GM12864 (cell line): ENCODE measurements at places on chromosomes 3 and 15.

- no peak for DNase-seq
These were observed 799.8 kb downstream of the NSUN3 start for GRCh38 chr3:94862703-94863102.

DNA sequence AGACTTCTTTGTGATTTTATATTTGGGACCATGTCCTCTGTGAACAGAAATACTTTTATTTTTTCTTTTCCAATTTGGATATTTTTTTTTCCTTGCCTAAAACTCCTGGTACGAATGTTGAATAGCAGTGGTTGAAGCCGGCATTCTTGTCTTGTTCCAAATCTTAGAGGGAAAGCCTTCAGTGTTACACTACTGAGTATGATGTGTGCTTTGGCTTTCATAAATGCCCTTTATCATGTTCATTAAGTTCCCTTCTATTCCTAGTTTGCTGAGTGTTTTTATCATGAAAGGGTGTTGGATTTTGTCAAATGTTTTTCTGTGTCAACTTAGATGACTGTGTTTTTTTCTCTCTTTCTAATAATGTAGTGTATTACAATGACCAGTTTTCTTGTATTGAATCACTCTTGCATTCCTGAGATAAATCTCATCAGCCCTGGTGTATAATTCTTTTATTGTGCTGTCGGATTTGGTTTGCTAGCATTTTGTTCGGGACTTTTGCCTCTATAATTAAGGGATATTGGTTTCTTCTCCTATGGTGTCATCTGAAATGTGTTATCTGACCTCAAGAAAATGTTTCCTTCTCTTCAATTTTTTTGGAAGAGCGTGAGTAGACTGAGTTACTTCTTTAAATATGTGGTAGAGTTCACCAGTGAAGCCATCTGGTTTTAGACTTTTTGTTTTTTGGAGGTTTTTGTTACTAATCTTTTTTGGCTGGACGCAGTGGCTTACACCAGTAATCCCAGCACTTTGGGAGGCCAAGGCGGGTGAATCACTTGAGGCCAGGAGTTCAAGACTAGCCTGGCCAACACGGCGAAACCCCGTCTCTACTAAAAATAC is 33.3 kb downstream of the MAP1A start:
- no peak for DNase-seq

DNA sequence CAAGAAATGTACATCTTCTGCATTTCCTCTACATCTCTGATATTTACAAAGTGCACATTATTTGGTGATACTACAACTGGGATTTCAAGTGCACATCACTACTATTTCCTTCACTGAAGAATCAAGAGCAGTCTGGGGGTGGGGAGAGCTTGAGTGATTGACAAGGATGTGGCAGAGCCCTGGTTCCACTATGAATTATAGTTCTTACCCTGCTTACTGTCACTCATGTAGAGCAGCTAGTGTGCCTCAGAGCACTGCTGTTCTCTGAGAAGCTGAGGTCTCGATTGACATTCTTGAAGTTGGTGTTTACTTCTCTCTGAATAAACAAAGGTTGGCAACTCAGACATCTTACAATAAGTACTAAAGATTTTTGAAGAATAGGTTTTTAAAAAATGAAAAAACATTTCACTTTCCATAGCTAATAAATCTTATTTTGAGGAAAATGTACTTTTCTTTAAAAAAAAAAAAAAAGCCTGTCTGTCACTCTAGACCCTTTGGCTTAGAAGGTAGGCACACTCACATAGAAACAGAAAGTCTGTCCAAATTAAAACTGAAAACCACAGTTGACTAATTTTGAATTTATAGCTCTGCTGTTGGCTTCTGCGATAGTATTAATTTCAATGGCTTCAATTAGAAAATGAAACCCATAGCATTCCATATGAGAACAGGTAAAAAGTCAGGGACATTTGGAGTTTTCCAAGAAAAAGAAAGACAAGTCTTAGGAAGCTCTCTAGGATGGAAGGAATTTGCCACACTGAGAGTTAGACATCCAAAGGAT is 5.6 kb downstream of the GREM1 start:
- DNase-seq = peak; percentile 43

- no peak for DNase-seq
These were observed 38.4 kb downstream of the PCOLCE2 start for GRCh38 chr3:142850395-142851023.

GRCh38 chr3:34703053-34703452 is 904.6 kb downstream of the PDCD6IP start:
- no peak for DNase-seq

- no peak for DNase-seq
These were observed 436.1 kb upstream of the WNT5A start for GRCh38 chr3:55923207-55923606.

DNA sequence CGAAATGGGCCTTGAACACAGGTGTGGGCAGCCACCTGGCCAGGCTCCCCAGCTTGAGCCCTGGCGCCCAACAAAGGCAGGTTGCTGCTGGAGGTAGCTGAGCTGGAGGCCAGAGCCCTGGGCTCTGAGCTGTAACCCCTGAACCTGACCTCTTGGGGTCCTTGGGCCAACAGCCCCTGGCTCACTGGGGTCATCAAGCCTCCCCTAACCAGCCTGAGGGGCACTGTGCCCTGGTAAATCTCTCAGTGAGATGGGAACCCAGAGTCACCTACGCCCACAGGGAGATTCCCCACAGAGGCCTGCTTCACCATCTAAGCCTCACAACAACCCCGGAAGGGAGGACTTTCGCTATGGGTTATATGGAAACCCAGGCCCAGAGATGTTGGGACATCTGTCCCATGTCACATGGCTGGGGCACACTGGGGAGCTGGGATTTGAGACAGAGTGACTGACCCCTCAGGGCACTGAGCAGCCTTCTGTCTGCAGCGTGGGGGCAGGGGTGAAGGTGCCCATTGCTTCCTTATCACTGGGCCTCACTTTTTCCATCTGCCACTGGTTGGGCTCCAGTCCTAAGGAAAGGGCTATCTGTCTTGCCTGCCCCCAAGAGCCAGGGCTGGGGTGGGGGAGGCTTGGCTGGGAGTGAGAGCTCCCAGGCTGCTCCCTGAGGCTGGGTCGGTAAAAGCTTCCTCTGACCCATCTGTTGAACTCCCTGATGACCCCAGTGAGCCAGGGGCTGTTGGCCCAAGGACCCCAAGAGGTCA is 59.1 kb downstream of the IQSEC1 start:
- DNase-seq = no peak

DNA sequence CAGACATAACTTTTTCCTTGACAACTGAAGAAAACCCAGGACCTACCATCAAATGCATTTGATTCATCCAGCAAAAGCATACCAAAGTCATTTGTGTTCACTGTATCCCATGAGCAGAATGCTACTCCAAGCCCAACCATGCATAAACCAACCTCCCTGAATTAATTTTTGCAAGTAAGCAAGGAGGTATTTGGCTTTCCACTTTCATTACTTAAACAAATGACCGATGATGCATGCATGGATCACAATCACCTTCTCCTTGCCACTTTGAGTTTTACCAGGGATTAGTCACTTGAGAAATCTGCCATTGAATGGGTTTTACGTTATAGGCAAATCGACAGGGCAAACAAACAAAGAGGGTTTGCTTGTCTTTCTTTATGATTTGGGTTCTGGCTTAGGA is 214.8 kb downstream of the FMN1 start:
- no peak for DNase-seq

DNA sequence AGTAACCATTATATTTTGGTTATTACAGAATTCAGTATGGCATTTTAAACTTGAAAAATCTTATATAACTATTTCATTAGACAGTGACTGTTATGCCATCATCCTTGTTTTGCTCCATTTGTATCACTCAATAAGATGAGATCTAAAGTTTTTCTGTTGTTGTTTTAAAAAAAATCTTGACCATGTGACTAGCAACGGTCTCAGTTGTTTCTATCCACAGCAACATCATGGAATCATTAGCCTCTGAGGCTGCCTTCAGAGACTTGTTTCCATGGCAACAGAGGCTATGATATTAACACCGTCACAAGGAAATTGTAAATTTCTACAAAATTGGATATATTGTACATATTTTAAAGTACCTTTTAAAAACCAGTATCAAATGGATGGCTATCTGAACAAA is 129.8 kb downstream of the DLG1 start:
- no peak for DNase-seq

DNA sequence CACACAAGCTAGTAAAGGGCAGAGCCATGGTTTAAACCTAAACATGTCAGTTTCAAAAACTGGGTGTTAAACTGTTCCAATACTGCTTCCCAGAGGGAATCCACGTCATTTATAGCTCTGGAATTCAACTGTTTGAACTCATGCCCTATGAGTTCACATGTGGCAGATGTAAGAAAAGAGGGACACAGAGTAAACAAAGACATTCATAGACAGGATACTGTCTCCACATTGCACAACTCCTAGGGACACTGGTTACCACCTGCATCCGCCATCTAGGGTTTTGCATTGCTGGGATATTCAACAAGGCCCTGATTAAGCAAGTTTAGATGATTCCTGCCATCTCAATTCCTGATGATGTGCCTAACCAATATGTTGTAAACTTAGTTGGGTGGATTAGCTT is 134.1 kb upstream of the COL8A1 start:
- no peak for DNase-seq

DNA sequence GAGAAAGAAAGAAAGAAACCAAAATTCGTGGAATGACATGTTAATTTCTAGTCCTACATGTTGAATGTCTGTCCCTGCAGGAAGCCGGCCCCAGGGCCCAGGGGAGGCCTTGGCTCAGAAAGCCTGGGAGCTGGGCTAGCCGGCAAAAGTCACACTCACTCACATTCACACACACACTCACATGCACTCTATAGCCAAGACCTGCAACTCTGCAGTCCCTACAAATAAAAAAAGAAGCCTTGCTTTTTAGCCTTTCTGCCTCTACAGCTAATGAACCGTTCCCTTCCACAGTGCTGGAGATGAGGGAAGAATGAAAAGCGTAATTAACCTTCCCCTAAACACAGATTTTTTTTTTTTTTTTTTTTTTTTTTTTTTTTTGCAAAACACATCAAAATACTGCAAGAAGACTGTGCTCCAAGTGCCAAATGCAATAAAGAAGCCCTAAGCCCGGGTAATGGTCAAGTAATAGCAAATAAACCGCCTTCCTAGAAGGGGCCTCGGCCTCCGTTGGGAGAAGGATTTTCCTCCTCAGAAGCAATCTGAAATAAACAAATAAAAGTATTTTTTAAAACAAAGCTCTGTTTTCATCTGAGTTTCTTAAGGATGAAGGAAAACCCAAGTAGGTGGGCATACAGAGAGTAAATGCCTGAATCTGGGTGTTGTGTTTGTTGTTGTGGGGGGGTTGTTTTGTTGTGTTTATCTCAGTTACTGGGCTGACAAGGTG is 4.3 kb downstream of the MECOM start:
- no peak for DNase-seq

GRCh38 chr3:173351886-173352285 is 45.7 kb upstream of the NLGN1 start:
- no peak for DNase-seq

GRCh38 chr15:95432878-95433405 is 897.6 kb upstream of the NR2F2 start:
- DNase-seq = no peak

DNA sequence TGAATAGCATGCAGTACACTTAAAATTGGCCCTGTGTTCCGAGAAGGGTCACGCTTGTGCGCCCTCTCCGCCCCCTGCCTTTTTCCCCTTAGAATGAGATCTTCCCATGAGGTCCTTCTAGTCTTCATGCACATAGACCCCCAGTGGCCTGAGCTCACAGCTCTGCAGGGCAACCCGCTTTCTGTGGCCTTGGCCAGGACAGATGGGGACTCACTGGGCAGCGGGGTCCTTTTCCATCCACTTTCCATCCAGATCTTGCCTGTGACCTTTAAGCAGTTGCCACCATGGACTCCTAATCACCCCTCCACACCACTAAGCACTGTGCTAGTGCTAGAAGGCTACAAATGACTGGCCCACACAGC is 244.4 kb downstream of the UACA start:
- DNase-seq = no peak

GRCh38 chr3:15682561-15683185 is 81.1 kb downstream of the BTD start:
- no peak for DNase-seq

- DNase-seq = no peak
These were observed 7.2 kb upstream of the SEC22A start for GRCh38 chr3:123194552-123194951.

DNA sequence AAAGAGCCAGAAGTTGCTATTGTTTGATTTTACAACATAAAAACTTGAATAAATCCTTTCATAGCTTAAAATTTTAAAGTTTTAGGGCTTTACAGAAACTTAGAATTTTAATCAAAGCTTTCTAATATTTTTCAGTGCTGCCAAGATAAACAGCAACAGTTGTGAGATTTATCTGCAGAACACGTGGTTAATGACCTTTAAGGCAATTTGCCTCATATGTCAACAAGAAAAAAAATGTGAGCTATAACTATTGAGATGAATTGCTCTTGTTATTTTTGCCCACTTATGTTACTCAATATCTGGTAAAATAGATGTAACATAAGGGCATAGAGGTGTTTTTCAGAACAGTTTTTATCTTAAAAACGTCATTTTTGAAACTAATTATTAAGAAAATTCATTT is 96.7 kb upstream of the NECTIN3 start:
- no peak for DNase-seq

GRCh38 chr3:177992993-177993970 is 543.0 kb upstream of the KCNMB2 start:
- DNase-seq = no peak

- DNase-seq = no peak
These were observed 245.5 kb downstream of the EPHB1 start for GRCh38 chr3:135040321-135041240.

- DNase-seq = no peak
These were observed 2.8 kb downstream of the NR2E3 start for GRCh38 chr15:71812966-71813722.

GRCh38 chr15:74222240-74223119 is 13.6 kb upstream of the CCDC33 start:
- DNase-seq = no peak

- DNase-seq = no peak
These were observed 48.1 kb downstream of the RAP2B start for GRCh38 chr3:153210146-153210545.

DNA sequence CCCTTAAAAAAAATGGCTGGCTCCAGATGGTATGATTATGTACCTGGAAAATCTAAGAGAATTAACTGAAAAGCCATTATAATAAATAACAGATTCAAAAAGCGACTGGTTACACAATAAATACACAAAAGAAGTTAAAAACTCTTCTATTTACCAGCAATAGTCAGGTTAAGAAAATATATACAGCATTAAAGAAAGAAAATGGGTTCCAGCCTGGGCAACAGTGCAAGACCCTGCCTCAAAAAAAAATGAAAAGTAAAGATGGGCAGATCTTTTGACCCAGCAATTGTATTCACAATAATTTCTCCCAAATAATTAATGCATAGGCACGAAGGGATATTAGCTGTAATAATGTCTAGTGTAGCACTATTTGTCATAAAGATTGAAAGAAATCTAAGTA is 8.7 kb downstream of the TBC1D5 start:
- no peak for DNase-seq

DNA sequence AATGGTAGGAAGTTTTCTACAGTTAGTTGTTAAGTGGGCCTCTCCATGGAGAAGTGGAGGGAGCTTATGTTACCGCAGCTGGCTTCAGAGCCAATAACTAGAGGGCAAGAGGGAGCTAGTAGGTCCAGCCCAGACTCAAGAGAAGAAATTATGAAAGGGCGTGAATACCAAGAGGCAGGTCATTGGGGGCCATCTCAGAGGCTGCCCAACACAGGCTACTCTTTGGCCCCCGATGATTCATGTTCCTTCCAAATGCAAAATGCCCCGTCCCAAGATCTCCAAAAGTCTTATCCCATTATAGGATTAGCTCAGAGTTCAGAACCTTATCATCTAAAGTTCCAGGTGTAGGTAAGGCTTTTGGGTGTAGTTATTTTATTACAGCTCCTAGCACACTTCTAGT is 94.5 kb downstream of the FNDC3B start:
- no peak for DNase-seq
